Stimulated activated CD4-positive, alpha-beta T cell treated with anti-CD3 and anti-CD28 coated beads, Interleukin-1b, Interleukin-23, amount 100 ng/mL, for 1 hour (primary cell): ENCODE measurements at places on chromosomes 12 and 14.

DNA sequence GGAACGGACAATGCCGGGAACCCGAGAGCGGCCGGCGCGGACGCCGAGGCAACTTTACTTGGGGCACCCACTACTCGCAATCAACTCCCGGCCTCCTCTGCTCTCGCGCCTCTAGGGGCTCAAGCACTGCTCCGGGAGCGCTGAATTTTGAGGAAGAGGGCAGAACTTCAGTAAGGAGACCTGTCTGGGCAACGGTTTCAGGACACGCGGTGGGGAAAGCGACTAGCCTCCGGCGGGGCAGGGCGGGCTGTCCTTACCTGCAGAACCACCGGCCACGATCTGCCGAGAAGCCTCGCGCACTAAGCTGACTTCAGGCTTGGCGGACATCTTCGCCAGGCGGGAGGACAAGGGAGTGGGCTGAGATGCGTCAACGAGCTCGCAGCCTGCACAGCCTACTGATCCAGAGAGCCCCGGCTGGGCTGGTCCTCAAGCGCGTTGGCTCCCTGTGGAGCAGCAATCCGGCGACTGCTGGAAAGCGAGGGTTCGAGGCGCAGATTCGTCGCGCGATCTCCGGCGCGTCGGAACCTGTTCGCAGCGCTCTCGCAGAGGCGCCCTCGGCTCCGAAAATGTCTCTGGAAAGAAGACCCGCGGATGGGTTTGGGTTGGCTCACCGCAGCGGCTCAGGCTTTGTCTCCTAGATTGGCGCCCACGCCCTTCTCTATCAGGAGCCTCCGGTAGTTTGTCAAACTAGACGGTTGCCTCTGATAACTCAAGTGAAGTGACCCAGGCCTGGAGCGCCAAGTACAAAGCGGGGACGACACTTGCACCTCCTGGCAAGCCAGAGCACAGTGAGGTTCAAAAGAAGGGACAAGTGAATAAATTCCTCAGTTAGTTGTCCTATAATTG, at the start of gene SLC25A21:
Gene SLC25A21, minus strand, starts transcription at position 583 of the 846 bp plus-strand sequence.
- no peak for DNase-seq

DNA sequence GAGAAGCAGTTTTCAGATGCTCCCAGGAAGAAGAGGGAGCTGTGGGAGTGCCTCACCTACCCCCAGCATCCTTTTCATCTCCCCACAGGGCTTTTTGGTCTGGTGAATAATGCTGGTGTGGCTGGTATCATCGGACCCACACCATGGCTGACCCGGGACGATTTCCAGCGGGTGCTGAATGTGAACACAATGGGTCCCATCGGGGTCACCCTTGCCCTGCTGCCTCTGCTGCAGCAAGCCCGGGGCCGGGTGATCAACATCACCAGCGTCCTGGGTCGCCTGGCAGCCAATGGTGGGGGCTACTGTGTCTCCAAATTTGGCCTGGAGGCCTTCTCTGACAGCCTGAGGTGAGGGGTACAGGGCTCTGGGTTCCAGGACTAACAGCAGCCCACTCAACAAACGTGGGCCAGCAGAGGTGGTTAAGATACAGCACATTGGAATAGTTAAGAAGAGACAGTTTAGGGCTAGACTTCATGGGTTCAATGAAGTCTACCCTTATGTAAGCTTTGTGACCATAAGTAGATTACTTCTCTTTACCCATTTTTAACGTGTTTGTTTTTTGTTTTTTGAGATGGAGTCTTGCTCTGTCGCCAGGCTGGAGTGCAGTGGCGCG, 1.5 kb downstream of the RDH5 start:
- DNase-seq = no peak

GRCh38 chr14:75489480-75489837, 32.8 kb upstream of the BATF start:
- no peak for DNase-seq

- DNase-seq = no peak
Measured at GRCh38 chr12:84294246-84294645, 618.4 kb downstream of the SLC6A15 start.

- no peak for DNase-seq
Measured at GRCh38 chr12:102232036-102232435, 34.4 kb upstream of the PMCH start.

DNA sequence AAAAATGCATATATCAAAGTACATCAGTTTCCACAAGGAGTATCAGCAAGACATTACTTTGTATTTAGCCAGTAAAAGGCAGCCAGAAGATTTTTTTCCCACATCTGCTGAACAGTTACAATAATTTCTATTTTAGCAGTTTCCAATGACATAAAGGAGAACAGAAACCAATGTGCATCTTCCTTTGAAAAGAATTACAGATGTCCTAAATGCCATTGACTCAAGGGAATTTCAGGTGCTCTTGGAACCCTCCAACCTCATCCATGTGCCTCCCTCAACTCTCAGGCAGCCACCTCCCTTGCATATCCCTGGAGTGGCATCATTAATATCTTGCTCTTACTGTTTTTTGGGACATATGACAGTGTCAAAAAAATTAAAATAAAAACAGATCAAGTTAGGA, 62.2 kb upstream of the ST8SIA1 start:
- no peak for DNase-seq

- no peak for DNase-seq
Measured at GRCh38 chr12:122293081-122293480, 26.8 kb upstream of the VPS33A start.

- DNase-seq = no peak
Measured at GRCh38 chr12:30813525-30814294, 59.0 kb upstream of the CAPRIN2 start.

DNA sequence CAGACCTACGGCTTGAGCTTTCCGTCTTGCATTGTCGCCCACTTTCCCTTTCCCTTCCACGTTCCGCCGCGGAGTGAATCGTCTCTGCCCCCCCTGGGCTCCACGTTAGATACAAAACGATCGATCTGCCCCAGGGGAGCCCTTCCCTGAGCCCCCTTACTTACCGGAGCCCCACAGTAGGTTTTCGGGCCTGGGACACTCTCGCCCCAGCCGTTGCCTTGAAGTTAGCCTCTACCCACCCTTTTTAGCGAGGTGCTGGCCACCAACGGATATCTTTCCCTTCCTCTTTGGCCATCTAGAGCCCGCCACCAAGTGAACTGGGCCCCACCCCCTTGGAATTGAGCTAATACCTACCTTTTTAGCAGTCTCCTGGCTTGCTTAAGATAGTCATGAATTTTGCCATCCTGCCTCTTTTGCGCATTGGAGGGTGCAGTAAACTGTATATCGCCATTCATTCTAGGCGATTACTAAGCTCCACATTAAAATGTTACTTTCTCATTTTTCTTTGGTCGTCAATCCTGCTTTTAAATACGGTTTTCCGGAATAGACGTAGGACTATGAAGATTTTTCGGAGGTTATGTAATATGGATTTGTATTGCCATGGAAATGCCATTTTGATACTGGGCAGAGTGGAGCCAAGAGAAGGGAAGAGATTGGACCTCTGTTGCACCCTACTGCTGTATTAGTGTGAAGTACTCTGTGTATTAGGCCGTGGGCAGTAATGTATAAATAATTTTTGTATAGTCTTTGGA, 764 bp downstream of the RBM25 start:
- DNase-seq = no peak

GRCh38 chr12:51421266-51421884, 3.3 kb upstream of the SLC4A8 start:
- no peak for DNase-seq

DNA sequence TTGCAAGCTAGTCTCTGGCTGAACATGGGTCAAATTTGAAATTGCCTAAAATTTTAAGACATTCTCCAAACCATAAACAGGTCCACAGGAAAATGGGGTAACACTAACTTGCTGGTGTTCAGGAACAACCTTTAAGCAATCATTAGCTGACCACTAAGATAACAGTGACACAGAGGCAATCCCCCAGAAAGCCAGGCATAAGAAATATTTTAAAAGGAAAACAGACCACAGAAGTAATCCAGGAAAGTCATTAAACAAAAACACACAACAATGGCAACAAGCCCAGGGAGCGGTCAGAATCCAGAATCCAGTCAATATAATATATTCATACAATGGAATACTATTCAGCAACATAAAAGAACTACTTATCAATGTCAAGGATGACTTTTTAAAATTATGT, 59.1 kb downstream of the LRP6 start:
- no peak for DNase-seq

DNA sequence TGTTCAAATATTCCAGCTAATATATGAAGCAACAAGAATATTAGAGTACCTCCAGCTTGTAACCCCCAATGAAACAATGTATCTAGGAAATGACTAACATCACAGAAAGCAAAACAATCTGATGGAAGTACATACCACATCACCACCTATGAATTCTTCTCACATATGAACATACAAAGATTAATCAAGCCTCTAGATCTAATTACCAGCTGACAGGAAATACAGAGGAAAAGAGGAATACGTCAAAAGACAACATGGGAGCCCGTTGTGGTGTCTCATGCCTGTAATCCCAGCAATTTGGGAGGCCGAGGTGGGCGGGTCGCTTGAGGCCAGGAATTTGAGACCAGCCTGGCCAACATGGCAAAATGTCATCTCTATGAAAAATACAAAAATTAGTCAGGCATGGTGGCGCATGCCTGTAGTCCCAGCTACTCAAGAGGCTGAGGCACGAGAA, 7.5 kb downstream of the NEDD8 start:
- DNase-seq = no peak

- no peak for DNase-seq
Measured at GRCh38 chr12:107684990-107685359, 624 bp upstream of the PWP1 start.

- no peak for DNase-seq
Measured at GRCh38 chr12:14920475-14921126, 17.7 kb downstream of the ERP27 start.

DNA sequence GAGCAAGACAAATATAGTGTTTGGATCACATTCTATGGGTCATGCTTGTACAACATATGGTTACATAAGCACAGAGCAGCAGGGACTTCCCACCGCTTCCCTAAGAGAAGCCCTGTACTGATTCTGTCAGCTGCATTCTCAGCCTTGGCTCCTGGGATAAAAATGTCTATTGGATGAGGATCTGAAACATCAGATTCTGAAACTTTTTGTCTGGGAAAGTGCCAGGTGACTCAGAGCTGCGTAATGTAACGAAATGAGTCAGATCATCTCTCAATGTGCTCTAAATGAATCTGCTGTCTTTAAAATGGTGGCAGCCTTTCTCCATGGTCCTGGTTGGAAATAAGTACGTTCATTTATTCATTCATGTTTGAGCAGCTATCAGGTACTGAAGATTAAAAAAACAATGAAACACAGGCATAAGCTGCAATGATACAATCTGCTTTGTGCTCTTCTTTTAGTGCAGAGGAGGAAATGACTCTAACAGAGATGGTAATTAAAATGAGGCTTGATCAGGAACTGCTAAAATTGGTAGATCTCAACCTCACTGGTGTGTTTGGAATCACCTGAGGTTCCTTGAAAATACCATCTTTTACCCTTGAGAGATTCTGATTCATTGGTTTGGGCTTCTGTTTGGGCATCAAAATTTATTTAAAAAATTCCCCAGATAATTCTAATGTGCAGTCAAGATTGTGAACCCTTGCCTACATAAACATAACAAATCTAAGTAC, 99.1 kb upstream of the NAP1L1 start:
- no peak for DNase-seq

DNA sequence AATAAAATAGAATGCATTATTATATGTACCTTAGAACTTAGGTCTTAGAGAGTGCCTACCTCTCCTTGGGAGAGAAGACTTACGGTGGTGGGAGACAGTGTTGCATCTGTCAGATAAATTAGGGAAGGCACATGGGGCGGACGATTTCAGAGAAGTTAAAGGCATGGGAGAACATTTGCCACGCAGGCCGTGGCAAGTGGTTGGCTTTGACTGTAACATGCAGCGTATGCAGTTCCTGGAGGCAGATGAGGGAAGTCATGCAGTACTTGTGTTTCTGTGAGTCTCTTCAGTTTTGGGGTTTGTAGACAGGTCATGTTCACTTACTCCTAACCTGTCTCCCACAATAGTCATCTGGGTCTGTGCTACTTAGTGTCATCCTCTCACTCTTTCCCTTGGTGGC, 43.6 kb downstream of the ETV6 start:
- no peak for DNase-seq

DNA sequence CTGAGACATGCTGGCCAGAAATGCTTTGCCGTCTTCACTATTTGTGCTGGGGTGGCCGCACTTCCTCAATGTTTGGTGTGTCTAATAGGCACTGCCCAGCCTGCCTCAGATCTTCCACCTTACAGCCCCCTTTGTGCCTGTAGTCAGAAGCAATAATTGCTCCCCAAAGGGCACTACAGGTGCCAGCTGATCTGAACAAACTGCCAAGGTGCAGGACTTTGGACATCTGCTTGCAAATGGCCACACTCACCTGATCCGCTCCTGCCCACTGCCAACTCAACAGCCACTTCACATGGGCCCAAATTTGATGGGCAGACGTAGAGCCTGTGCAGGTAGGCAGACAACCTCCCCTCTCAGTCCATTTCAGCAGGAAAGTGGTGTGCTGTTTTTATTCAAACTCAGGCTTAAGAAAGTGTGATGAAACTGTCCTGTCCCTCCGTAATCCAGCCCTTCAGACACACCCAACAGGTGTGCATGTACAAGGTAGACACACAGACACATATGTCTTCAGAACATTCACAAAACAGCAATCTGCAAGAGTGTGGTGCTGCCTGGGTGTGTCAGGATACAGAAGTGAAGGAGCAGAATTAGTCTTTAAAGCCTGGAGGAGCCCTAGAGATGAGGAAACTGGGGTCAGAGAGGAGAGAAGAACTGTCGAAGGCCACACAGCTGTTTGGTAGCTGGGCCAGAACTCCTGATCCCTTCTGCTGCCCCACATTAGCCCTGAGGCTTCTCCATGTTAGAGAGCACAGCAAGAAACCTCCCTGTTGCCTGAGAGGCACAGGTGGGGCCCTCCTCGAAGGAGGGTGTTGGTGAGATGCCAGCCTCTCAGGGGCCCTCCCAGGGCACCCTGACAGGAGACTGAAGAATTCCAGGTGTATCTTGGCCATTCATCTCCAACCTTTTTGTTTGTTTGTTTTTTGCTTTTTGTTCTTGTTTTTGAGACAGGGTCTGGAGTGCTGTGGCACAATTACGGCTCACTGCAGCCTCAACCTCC, 4.4 kb upstream of the KRT75 start:
- no peak for DNase-seq
